ENCODE measurements at places on chromosomes 12 and 14.
A peak's percentile ranks its signal among the peaks of the same experiment; 100 is the strongest.

DNA sequence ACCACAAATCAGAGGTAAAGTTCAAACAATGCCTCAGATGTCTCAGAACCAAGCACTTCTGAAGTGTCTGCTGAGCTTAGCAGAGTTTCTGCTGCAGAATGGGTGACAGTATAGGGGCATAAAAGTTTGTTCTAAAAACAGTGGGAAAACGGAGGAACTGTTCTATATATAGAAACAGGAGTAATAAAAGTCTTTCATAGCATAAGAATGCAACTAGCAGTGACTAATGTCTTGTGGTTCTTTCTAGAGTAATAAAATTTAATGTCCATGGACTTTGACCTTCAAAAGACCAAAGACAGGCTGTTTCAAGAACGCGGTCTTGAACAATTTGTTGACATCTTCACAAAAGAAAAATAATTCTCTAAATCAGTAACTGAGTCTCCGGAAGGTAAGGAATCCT lies 107.5 kb upstream of the FAR2 start:
- no peak for DNase-seq

GRCh38 chr12:97173688-97174410 lies 266.8 kb downstream of the NEDD1 start:
- DNase-seq, result no peak

GRCh38 chr12:89960011-89960507 lies 251.4 kb upstream of the ATP2B1 start:
- DNase-seq, result no peak

DNA sequence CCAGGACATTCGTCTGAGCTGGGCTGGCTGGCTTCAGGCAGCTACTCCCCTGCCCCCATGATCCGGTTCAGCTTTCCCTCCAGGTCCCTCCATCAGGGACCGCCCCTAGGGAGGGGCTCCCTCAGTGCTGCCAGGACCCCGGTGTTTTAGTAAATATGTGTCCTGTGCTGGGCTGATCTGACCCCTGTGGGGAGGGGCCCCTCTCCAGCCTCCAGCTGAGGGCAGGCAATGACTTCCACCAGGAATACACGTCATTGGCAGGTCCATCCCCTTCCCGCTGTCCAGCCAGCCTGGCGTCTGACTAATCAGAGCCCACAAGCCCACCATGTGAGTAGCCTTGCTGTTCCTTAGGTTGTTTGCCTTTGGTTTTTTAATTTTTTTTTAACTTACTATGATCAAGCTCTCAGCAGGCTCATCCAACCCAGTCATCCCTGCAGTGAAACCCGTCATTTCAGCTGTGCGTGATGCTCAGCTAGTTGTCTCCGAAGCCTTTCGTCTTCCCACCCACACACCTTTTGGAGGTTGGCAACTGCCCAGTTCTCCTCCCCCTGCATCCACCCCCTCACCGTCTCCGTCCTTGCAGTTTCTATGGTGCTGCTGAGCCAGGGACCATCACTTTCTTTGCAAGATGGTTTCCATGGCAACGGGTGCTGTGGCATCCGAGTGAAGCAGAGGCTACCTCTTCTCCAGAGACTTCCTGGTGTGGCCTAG lies 16.0 kb upstream of the SERPINA4 start:
- no peak for DNase-seq

DNA sequence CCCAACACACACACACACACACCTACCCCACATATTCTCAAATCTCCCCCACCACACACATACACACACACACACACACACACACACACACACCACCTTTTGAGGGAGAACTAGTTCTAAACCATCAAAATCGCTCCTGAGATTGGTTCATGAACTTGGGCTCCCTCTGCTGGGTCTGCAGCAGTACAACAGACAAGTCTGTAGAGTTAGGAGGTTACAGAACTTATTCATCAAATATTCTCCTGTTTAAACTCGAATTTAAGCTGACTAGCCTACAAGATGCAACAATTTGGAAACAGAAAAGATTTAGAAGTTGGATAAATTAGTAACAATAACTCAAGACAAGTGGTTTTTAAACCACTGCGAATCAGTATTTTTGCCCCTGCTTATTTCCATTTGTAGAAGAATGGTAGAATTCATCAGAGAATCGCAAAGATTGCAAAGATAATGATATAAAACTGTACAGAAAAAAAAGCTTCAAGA lies 136.4 kb upstream of the USP15 start:
- peak; percentile 1 for DNase-seq

DNA sequence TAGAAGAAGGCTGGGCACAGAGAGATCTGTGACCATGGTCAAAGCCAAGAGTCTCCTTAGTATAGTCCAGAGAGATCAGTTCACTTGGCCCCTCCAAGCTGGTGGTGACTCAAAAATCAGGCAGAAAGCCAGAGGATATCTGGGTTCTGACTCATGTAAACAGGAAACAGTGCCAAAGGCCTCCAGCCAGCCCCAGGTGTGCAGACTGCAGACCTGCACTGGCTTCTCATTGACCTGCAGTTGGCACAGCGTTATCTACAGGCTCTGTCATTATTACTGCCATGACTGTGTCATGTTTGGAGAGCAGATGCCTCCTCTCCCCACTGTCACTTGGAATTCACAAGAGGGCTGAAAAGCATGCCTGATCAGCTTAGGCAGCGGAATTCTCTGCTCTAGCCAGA lies 295.7 kb upstream of the PRKD1 start:
- no peak for DNase-seq

- peak; percentile 42 for DNase-seq
Observed at GRCh38 chr12:111754671-111755070, 12.1 kb upstream of the ALDH2 start.

- no peak for DNase-seq
Observed at GRCh38 chr12:15777355-15778012, 11.7 kb downstream of the EPS8 start.

DNA sequence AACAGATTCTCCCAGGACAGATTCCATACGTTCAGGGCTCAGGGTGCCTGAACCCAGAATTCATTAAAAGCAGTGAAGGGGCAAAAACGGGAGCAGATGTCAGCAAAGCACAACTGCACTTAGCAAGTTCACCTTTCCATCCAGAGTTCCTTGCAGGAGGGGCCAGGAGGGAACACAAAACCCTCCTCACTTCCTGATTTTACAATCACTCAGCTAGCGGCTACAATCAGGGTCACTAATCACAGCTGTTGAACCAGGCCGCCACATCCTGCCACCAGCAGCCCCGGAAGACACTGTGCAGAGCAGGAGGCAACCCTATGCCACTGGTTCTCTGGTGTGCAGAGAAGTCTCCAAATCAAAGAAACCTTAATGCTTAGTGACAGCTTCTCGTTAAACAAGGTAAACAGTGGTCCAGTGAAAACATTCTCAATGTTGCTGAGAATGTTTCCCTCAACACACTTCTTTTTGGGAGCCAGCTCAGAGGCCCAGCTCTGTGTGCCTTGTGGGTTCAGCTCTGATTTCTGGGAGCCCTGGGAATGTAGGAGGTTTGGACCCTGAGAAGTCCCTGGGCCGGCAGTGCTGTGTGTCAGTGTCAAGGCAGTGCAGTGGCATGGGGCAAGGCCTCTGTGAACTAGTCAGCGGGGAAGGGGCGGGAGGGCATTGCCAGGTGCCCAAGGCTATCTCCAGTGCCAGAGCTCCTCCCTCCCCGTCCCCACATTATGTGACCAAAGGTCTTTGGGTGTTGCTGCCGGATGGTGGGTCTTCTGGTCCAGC lies 54.5 kb downstream of the VCPKMT start:
- no peak for DNase-seq

- no peak for DNase-seq
Observed at GRCh38 chr14:28061006-28061405, 705.6 kb upstream of the FOXG1 start.

- no peak for DNase-seq
Observed at GRCh38 chr12:65868133-65868705, 43.9 kb downstream of the HMGA2 start.

GRCh38 chr12:89800435-89800834 lies 91.8 kb upstream of the ATP2B1 start:
- DNase-seq, result no peak

DNA sequence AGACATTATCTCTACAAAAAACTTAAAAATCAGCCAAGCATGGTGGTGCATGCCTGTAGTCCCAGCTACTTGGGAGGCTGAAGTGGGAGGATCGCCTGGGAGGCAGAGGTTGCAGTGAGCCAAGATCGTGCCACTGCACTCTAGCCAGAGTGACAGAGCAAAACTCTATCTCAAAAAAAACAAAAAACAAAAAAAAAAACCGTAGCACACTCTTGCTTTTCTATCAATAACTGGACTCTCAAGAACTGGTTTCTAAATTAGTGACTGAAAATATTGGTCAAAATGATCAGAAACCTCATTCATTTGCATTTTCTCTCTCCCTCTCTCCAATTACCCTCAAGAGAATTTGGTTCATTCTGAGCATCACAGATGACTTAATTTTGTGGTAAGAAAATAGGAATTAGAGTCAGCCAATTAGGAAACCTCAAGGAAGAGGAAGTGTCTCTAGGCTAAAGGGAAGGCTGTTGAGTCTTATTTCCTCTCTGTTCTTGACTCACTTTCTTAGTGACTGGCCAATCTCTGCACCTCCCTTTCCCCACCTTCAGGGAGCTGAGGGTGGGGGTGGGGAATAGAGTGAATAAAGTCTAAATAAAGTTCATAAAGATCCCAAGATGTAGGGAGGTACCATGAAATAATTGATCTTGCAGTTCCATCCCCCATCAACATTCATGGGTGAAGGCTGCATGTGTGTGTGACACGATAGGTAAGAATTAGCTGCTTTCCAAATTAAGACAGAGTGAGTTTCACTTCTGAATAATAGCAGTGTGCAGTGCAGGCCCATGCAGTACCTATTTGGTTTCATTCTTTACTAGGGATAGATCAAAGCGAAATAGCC lies 6.8 kb upstream of the PSMA6 start:
- no peak for DNase-seq

- no peak for DNase-seq
Observed at GRCh38 chr12:64699504-64700115, 59.6 kb downstream of the GNS start.

All from hypothalamus (tissue), 51 donors.